NCI-H187 treated with DMSO at 0.1 percent for 48 hours (cell line): ENCODE measurements at places on chromosomes 2 and 18.

DNA sequence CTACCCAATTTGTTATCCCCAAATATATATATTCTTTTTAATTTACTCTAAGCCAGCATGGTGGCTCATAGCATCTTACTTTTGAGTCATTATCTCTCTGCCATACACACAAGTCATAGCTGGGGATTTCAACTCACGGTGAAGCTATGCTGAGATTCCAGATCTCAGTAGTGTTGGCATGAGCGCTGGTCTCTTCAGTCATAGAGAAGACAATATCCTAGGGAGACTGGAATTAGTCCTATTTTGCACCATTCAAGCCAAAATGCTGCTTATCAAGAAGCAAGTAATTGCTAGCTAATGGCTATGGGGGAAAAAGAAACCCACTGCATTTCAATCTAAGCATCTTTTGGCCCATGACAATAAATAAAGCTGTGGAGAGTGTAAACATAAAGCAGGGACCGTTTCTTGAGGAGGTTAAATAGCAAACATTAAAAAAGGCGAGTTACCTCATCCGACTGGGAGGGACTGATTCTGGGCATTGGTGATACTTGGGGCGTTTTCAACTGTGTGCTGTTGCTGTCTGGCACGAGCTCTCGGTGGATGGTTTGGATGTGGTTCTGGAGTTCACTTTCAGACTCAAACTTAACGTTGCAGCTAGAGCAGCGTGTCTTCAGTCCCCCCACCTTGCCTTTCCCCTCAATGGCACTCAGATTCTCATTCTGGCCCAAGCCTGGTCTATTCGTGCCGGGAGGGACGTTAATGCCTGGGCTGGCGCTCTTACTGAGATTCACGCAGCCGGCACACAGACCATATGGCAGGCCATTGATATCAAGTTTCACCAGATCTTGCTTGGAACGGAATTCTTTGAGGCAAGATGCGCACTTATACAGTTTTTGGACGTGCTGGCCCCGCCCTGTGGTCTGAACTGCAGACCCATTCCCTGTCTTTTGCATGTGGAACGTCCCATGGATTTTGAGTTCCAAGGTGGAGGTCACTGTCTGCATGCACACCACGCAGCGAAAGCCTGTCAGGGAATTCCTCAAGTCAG is 127.8 kb downstream of the ZNF521 start:
- no peak for DNase-seq

DNA sequence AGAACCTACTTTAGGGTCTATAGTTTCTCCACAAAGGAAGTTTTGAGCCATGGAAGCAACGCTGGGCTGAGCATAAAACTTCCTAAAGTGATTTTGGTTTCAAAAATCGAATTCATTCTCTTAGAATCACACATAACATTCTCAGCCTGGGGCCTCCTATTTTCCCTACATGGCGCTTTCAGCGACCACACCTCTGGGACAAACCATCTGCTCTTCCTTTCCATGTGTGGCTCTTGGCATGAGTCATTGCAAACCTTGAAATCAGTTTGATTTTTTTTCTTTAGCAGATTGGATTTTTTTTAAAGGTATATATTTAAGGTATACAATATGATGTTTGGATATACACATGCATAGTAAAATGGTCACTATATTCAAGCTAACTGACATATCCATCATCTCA is 72.5 kb upstream of the APCDD1 start:
- no peak for DNase-seq

DNA sequence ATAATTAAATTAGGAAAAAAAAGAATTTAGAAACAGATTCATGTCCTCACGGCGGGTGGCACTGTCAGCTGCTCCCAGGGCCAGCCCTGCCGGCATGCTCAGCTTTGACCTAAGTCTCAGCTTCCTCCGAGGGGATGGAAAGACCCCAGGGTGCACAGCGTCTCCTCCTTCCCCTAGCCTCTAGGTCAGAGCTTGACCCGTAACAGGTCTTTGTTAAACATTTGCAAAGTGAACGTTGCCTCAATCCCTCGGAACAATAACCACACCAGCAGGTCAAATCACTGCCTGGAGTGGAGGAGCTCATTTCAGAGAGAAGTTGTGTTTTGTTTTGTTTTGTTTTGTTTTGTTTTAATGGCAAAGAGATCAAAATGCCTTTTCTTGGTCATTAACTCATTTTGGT is 171.3 kb downstream of the TMEM18 start:
- DNase-seq = no peak

DNA sequence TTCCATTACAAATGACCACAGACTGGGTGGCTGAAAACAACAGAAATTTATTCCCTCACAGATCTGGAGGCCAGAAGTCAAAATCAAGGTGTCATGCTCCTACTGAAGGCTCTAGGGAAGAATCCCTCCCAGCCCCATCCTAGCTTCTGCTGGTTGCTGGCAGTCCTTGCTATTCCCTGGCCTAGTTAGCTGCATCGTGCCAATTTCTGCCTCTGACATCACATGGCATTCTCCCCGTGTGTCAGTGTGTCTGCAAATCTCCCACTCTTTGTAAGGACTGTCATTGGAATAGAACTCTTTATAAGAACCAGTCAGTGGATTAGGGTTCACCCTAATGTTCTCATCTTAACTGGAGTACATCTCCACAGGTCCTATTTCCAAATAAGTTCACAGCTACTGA is 30.5 kb upstream of the NCKAP5 start:
- no peak for DNase-seq

DNA sequence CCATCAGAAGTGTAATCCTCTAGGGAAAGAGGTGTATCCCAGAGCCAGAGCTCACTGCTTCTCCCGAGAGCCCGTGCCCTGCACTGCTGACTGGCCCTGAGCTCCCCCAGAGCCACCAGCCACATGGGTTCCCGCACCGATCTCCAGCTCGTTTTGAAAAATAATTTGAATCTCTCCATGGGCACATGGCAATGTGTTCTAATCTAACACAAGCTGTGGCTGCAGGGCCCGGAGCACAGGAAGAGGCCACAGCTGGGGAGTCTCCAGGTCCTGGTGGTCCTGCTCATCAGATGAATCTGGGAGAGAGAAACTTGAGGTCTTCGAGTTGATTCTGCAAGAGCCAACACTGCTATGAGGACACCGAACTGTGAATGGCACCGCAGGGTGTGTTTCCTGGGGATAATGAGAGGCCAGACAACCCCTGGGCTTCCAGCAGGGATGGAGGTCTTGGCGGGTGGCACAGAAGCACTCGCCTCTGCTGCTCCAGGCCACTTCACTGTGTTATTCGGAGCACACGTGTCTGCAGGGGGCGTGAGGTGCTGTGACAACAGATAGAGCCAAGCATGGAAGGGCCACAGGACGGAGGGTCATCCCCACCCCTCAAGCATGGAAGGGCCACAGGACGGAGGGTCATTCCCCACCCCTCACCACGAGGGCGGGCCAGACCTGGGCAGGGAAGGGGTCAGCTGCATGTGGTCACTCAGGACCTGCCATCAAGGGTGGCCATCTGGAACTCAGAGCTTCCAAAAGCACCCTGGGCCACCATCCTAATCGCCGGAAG is 196.8 kb downstream of the NDUFA10 start:
- no peak for DNase-seq

DNA sequence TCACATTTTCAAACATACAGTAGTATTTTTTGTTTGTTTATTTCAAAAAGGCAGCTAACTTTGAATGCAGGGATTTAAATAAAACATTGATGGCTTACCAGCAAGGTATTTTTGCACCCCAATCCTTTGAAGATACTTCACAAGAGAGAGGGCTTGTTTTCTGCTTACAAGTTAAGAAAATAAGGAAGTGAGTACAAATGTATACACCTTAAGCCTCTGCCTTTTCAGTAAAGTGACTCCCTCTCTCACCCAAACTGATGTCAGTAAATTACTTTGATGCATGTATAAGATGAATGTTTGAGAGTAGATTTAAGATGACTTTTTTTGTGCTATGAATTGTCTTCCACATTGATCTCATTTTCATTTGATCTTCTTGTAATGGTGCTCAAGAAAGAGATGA is 820.0 kb downstream of the CPS1 start:
- no peak for DNase-seq

- DNase-seq = peak; percentile 40
Measured at GRCh38 chr18:45456090-45457021, 158.9 kb upstream of the SLC14A2 start.

GRCh38 chr18:48689548-48689947 is 150.7 kb downstream of the CTIF start:
- DNase-seq = no peak

DNA sequence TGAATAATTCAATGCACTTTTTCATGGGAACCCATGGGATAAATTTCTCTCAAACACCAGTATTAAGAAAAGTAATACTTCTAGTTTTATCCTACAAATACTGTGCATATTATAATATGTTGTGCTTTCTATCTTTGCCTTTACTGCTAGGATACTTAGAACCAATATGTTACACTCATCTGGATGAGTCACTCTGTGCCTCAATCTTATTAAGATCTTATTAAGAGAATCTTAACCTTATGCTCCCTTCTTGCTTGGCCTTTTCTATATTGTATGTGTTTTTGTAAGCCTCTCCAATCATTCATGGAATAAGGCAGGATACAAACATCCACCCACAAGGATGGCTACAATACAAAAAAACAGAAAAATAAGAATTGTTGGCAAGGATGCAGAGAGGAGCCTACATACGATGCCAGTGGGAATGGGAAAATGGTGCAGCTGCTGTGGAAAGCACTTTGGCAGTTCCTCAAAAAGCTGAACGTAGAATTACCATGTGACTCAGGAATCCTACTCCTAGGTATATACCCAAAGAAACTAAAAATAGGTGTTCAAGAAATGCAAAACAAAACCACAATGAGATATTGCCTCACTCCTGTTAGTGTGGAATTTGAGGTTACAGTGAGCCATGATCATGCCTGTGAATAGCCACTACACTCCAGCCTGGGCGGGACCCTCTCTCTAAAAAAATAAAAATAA is 10.7 kb upstream of the TWSG1 start:
- no peak for DNase-seq
